ENCODE measurements at places on chromosomes 13 and 19. TPM values are rescaled to one million over a fixed set of nuclear protein-coding genes. Genes with fewer than 3 reads are reported as not detected.
A peak's percentile ranks its signal among the peaks of the same experiment; 100 is the strongest.

GRCh38 chr13:101415358-101416174, 742 bp downstream of the NALCN start:
- H3K4me1 ChIP-seq: peaks cover 3% of the 10 kb centered on the region
- H3K4me3 ChIP-seq: no peak overlapping the region
- H3K36me3 ChIP-seq: no peaks in the 10 kb centered on the region
- DNase-seq: no peak
- no peak overlapping the region for H3K27ac ChIP-seq

GRCh38 chr19:1169411-1169791, 4.7 kb downstream of the SBNO2 start:
- DNase-seq: no peak
- H3K36me3 ChIP-seq: peaks cover 9% of the 10 kb centered on the region
- no peak overlapping the region for H3K27ac ChIP-seq
- no peak overlapping the region for H3K4me3 ChIP-seq
- H3K4me1 ChIP-seq: peaks cover 30% of the 10 kb centered on the region

DNA sequence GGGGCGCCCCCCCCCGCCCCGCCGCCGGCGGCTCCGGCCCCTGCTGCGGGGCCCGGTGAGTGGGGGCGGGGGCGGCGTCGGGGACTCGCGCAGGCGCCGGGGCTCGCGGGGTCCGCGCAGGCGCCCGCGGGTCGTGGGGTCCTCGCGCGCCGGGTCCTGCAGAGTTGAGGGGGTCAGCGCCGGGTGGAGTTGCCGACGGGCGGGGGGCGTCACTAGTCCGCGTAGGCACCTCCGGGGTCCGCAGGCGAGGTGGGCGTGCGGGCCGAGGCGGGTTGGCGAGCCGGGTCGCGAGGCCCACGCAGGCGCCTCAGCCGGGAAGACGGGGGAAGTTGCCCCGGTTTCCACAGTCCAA, 365 bp downstream of the PPP6R1 start:
- peak overlapping the region; percentile 99 for H3K27ac ChIP-seq
- DNase-seq: no peak
- H3K36me3 ChIP-seq: peaks cover 45% of the 10 kb centered on the region
- H3K4me3 ChIP-seq: peak overlapping the region; percentile 99
- peaks cover 33% of the 10 kb centered on the region for H3K4me1 ChIP-seq

DNA sequence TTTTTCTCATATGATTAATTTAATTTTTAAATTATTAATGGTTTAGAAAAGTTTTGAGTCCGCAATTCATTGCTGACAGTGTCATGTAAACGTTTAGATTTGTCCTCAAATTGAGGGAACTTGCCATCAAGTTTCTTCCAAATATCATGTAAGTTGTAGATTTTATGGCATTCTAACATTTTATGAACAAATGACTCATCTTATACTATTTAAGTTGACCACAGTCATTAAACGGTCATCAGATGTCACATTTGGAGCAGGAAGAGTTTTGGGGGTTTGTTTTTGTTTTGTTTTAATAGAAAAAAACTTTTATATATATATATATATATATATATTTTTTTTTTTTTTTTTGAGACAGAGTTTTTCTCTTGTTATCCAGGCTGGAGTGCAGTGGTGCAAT, 4.3 kb downstream of the ZNF114 start:
- H3K4me1 ChIP-seq: peaks cover 7% of the 10 kb centered on the region
- H3K36me3 ChIP-seq: no peaks in the 10 kb centered on the region
- H3K27me3 ChIP-seq: peaks cover 29% of the 10 kb centered on the region
- H3K27ac ChIP-seq: no peak overlapping the region

GRCh38 chr19:6065685-6066374, 44.5 kb downstream of the RFX2 start:
- H3K4me3 ChIP-seq: no peak overlapping the region
- H3K4me1 ChIP-seq: peaks cover 31% of the 10 kb centered on the region
- no peak overlapping the region for H3K27ac ChIP-seq
- peaks cover 15% of the 10 kb centered on the region for H3K27me3 ChIP-seq
- no peaks in the 10 kb centered on the region for H3K36me3 ChIP-seq

GRCh38 chr19:30742406-30742938, 370.3 kb downstream of the ZNF536 start:
- H3K27me3 ChIP-seq: no peaks in the 10 kb centered on the region
- H3K4me3 ChIP-seq: no peak overlapping the region
- DNase-seq: no peak

- H3K4me1 ChIP-seq: peaks cover 49% of the 10 kb centered on the region
- no peaks in the 10 kb centered on the region for H3K27me3 ChIP-seq
- no peak for DNase-seq
- no peak overlapping the region for H3K27ac ChIP-seq
- H3K36me3 ChIP-seq: no peaks in the 10 kb centered on the region
Measured at GRCh38 chr13:40316301-40316700, 350.1 kb downstream of the FOXO1 start.

GRCh38 chr19:13427273-13428051, 78.8 kb downstream of the CACNA1A start:
- no peaks in the 10 kb centered on the region for H3K4me1 ChIP-seq
- DNase-seq: no peak
- no peaks in the 10 kb centered on the region for H3K36me3 ChIP-seq
- H3K27ac ChIP-seq: no peak overlapping the region
- H3K4me3 ChIP-seq: no peak overlapping the region

GRCh38 chr19:7292950-7293761, 1.1 kb downstream of the INSR start:
- H3K4me3 ChIP-seq: no peak overlapping the region
- H3K27me3 ChIP-seq: peaks cover 39% of the 10 kb centered on the region
- no peak overlapping the region for H3K27ac ChIP-seq
- H3K4me1 ChIP-seq: peaks cover 6% of the 10 kb centered on the region
- DNase-seq: no peak

GRCh38 chr13:28641600-28641926, 17.4 kb upstream of the POMP start:
- peaks cover 6% of the 10 kb centered on the region for H3K4me1 ChIP-seq
- peaks cover 12% of the 10 kb centered on the region for H3K27me3 ChIP-seq
- no peak for DNase-seq
- H3K27ac ChIP-seq: no peak overlapping the region

GRCh38 chr19:5200844-5201243, 139.8 kb downstream of the PTPRS start:
- no peak overlapping the region for H3K4me3 ChIP-seq
- H3K4me1 ChIP-seq: peaks cover 5% of the 10 kb centered on the region
- H3K27ac ChIP-seq: no peak overlapping the region
- H3K36me3 ChIP-seq: no peaks in the 10 kb centered on the region
- H3K27me3 ChIP-seq: no peaks in the 10 kb centered on the region

- no peak overlapping the region for H3K4me3 ChIP-seq
- H3K27me3 ChIP-seq: no peaks in the 10 kb centered on the region
- H3K36me3 ChIP-seq: peaks cover 45% of the 10 kb centered on the region
- peaks cover 15% of the 10 kb centered on the region for H3K4me1 ChIP-seq
- no peak overlapping the region for H3K27ac ChIP-seq
Measured at GRCh38 chr19:38826856-38827551, 4.6 kb downstream of the ECH1 start.

- peaks cover 12% of the 10 kb centered on the region for H3K4me1 ChIP-seq
- peak; percentile 88 for DNase-seq
- peak within 1 kb of the TSS; percentile 81 for H3K27ac ChIP-seq
- no peaks in the 10 kb centered on the region for H3K27me3 ChIP-seq
Measured at GRCh38 chr19:51887522-51888498, at the start of gene ZNF577. TSS of gene ZNF577 (minus strand) at chr19:51887951. CDS start at chr19:51880382, 7,569 bp downstream.

DNA sequence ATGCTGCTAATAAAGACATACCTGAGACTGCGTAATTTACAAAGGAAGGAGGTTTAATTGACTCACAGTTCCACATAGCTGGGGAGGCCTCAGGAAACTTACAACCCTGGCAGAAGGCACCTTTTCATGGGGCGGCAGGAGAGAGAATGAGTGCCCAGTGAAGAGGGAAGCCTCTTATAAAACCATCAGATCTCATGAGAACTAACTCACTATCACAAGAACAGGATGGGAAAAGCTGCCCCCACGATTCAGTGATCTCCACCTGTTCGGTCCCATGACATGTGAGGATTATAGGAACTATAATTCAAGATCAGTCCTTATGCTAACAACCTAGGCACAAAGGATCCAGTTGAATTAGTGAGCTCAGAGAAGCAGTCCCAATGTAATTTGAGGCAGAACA, 59.4 kb downstream of the GPC6 start:
- H3K27me3 ChIP-seq: no peaks in the 10 kb centered on the region
- no peaks in the 10 kb centered on the region for H3K4me1 ChIP-seq
- H3K36me3 ChIP-seq: no peaks in the 10 kb centered on the region
- no peak for DNase-seq

GRCh38 chr19:54707962-54708361, 16.3 kb upstream of the KIR3DL3 start:
- H3K27ac ChIP-seq: peak overlapping the region; percentile 57
- peaks cover 34% of the 10 kb centered on the region for H3K4me1 ChIP-seq
- H3K4me3 ChIP-seq: no peak overlapping the region
- H3K36me3 ChIP-seq: no peaks in the 10 kb centered on the region
- peaks cover 4% of the 10 kb centered on the region for H3K27me3 ChIP-seq

DNA sequence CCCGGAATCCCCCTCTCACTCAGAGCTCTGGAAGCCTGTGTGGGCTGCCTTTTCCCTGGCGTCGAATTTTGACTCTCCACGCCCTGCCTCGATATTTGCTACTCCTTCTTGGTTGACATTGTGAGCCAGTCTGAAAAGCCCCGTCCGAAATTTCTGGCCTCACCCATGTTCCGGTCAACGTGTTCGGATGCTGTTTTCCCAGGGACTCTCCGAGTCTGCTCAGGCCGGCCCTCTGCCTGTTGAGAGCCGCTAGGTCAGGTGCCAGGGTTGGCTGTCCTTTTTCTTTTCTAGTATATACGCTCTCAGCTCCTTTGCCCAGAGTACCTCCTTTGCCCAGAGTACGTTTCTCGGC, 6.8 kb upstream of the DGKH start:
- H3K36me3 ChIP-seq: peaks cover 2% of the 10 kb centered on the region
- H3K27me3 ChIP-seq: peaks cover 33% of the 10 kb centered on the region
- DNase-seq: no peak

GRCh38 chr13:87208636-87209035, 462.5 kb upstream of the SLITRK5 start:
- H3K36me3 ChIP-seq: no peaks in the 10 kb centered on the region
- no peak overlapping the region for H3K4me3 ChIP-seq
- no peaks in the 10 kb centered on the region for H3K27me3 ChIP-seq
- DNase-seq: no peak
- H3K27ac ChIP-seq: no peak overlapping the region

GRCh38 chr13:93689333-93689732, 462.7 kb downstream of the GPC6 start:
- no peak overlapping the region for H3K27ac ChIP-seq
- no peaks in the 10 kb centered on the region for H3K36me3 ChIP-seq
- no peaks in the 10 kb centered on the region for H3K4me1 ChIP-seq
- H3K4me3 ChIP-seq: no peak overlapping the region
- H3K27me3 ChIP-seq: no peaks in the 10 kb centered on the region

GRCh38 chr19:14494910-14495671, 836 bp downstream of the GIPC1 start:
- H3K27ac ChIP-seq: peak overlapping the region; percentile 24
- H3K36me3 ChIP-seq: peaks cover 2% of the 10 kb centered on the region
- peaks cover 7% of the 10 kb centered on the region for H3K27me3 ChIP-seq
- peaks cover 18% of the 10 kb centered on the region for H3K4me1 ChIP-seq

GRCh38 chr19:10316229-10317044, 622 bp upstream of the FDX2 start:
- H3K4me3 ChIP-seq: peak overlapping the region; percentile 74
- DNase-seq: no peak

ANGPTL8 gene
- not detected for total RNA-seq

RTBDN gene
- not detected for total RNA-seq

SHISA2 gene
- 0.19 TPM for total RNA-seq

CERS4 gene
- 20.3 TPM for total RNA-seq

TNFSF9 gene
- total RNA-seq: 4.7 TPM

CGB5 gene
- not detected for total RNA-seq

ZFP36 gene
- total RNA-seq: 45.1 TPM

PBX4 gene
- total RNA-seq: 39.9 TPM

CLC gene
- total RNA-seq: not detected

CDX2 gene
- not detected for total RNA-seq
